HEK293T (cell line): ENCODE measurements at places on chromosomes 3 and 15.

DNA sequence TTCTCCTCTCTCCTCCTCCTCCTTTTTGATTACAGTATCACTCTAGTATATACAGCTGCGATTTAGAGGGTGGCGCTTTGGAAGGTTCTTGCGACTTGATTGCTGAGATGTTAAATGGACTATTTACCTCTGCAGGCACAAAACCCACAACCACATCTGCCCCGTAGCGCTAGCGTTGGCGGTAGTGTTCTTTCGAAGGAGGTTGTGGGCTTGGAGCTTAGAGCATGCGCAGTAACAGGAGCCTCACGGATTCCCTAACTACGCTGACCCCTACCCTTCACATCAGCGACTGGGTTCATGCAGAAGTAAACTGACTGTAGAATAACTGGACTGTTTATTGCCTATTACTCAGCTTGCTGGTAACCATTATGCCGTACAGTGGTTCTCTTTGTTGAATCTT, 58.0 kb downstream of the CGGBP1 start:
- no peak for DNase-seq

- no peak for DNase-seq
Measured at GRCh38 chr15:80789296-80789695, 10.1 kb downstream of the CEMIP start.

- no peak for DNase-seq
Measured at GRCh38 chr3:51245867-51246266, 139.2 kb upstream of the MANF start.

GRCh38 chr3:78992400-78992799, 775.4 kb downstream of the ROBO1 start:
- no peak for DNase-seq

- no peak for DNase-seq
Measured at GRCh38 chr15:38528294-38528693, 36.3 kb downstream of the RASGRP1 start.

GRCh38 chr3:159654183-159655134, 334.2 kb upstream of the IL12A start:
- DNase-seq, result no peak

GRCh38 chr3:76646921-76647562, 392.9 kb upstream of the ROBO2 start:
- DNase-seq, result no peak

DNA sequence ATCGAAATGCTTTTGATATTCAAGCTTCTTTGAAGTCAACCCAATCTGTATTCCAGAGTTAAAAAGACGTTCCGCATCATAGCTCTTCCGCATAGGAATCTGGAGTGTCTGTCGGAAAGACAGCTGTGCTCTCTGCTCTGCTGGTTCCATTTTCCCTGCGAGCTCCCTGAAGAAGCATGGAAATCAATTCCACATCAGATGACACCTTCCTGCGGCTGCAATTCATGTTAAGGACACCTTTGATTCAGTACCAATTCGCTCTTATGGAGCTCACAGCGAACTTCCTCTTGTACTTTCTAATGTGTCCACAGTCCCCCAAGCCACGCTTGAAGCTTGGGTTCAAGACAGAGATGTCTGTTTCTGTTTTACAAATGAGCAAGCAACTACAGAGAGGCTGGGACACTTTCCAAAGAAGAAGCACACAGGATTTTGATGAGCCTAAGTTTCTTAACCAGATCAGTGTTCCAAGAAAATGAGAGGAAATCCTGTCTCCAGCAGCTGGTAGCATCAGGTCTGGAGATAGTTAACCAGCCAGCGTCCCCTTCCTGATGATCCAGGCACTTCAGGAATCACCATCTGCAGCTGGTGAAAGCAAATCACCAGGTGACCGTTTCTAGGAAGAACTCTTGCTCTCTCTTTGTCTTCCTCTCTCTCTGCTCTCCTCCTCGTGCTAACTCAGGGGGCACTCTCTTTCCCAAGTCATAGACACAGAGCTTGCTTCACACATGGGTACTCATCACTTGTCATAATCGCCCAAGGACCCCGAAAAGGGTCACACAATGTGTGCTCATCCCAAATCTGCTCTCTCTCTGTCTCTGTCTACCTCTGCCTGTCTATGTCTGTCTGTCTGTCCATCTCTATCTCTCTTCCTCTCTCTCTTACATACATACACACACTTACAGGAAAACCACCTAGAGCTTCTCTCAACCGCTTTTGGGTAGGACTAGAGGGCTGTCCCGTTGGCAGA, 281.8 kb downstream of the FAM43A start:
- DNase-seq, result no peak

- DNase-seq, result no peak
Measured at GRCh38 chr15:40092979-40093869, 15.5 kb downstream of the BMF start.

DNA sequence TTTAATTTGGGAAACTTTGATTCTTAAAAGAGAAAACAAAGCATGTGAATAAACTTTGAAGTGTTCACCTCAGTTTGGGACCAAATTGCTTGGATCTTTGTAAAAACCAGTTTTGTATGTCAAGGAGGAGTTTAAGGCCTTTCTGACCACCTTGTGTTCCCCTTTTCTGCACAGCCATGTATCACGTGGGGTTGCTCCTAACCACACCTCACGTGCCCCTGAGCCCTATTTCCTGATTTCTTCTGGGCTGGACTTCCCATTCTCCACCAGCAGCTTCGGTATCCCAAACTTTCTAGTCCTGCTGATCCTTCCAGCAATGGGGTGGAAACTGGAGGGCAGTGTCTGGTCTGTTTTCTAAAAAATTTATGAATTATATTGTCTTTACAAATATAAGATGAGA, 76.4 kb upstream of the STT3B start:
- no peak for DNase-seq

DNA sequence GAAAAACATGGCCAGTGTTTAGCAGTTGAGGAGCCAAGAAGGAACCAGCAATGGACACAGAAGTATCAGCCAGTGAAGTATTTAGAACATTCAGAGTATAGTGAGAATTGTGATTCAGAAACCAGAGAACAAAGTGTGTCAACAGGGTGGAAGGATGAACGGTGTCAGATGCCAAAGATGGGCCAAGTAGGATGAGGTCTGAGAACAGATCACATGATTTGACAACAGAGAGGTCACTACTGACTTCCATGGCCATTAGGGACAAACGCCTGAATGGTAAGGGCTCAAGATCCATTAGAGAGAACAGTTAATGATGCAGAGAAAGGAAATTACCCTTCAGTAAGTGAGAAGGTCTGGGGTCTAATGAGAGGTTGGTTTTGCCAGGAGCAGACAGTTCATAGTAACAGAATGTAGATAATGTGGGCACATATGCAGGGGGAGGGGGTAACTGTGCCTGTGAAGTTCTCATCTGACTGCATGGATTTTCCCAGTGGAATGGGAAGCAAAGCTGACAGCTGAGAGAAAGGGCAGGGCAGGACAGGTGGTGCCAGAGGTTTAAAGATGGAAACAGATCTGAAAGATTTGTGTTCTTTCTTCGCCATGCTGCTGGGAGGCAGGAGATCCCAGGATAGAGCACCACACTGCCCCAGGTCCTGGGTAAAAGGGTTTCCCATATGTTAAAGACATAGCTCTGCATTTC, 4.8 kb upstream of the ACAD9 start:
- no peak for DNase-seq
